Left hindlimb (tissue), 1 donor: ENCODE measurements at places on chromosomes 5 and 9.
A peak's percentile ranks its signal among the peaks of the same experiment; 100 is the strongest.

DNA sequence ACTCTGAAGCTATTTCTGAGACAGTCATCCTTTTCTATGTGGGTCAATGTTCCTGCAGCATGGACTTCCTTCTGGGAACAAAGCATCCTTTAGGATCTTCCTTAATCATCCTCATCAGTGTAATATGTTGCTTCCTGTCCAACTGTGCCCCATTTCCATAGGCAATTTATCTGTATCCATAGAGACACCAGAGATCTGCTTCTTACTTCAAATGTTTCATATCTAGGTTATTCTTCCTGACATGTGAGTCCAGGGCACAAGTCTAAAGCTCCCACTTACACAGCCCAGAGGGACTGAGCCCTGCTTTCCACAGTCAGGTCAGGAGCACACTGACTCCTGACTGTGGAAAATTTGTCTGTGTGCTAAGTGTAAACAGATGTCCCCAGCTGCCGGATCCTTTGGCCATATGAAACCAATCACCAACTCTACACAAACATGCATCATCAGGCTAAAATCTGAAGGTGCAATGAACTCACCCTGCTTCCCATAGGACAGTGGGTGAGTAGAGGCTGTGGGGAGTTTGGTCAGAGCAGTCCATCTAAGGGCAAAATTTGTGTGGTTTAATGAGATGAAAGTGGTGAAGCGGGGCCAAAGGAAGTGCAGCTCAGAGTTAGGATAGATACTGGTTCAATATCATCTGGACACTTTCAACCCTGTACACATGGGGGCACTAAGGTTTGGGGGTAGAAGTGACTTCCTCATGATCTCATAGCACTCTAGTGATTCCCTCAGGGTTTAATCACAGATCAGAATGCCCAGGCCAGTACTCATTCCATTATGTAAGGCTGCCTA lies 85.2 kb upstream of the TNC start:
- DNase-seq = no peak

DNA sequence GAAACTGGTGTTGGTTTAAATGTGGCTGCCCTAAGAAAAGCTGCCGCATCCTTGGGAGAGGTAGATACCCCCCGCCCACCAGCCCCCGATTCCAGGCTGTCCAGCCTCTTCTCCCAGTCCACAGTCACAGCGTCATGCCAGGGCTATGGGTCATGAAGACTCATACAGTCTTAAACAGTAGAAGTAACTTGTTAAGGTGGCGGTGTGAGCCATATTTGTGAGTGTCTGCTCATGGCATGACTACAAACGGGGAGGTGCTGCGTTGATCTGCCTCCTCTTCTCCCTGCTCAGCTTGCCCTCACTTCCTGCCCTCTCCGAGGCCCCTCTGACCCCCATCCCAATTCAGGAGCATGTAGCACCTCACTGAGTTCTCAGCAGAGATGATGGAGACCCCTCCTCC lies 20.8 kb downstream of the FGD3 start:
- no peak for DNase-seq

- DNase-seq = peak; percentile 73
These were observed 128.8 kb upstream of the FBXL7 start for GRCh38 chr5:15371184-15371583.

DNA sequence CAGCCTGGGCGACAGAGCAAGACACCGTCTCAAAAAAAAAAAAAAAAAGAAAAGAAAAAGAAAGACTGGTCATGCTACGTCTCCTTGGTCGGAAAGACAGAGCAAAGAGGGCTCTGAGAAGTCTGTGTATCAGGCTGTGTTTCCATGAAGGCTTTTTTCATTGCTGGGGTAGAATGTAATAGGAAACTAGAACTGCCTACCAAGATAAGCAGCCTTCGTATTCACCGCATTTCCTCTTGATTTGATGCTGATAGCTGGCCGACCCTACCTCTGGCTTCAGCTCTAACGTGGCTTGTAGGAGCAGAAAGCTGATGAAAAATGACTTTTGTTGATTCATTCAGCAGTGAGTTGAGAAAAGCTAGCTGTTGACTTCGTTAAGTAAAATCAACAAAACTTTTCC lies 17.4 kb downstream of the SLC1A3 start:
- DNase-seq = no peak

DNA sequence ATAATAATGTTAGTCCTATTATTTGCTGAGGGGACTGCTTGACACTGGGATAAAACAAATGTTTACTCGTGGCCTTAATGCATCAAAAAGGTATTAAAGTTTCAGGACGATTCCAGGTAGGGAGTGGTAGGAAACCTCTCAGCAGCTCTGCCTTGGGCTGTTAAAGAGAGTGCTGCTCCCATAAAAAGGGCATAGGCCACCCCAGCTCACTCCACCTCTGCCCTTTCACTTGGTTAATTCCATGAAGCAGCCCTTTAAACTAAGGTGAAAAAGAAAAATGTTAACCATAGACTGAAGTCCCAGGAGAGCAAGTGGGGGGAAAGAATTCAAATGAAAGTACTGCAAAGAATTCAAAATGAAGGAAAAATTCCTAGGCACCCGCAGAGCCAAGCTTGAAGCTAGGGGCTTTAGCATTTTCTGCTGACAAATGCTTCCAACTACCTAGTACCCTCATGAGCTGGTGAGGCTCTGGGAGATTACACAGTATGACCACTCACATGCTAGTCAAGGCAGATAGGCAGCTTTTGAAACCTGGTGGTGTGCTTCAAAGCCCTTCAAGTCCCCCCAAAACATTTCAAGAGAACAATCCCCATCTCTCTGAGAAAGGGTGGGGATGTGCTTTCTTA lies 8.5 kb downstream of the KLF9 start:
- no peak for DNase-seq

GRCh38 chr5:39080168-39080567 lies 6.0 kb upstream of the RICTOR start:
- DNase-seq = no peak
